Epithelial cell of proximal tubule (primary cell): ENCODE measurements at places on chromosomes 12 and 14. TPM values are rescaled to one million over a fixed set of nuclear protein-coding genes. Genes with fewer than 3 reads are reported as not detected.

Gene CD27
- total RNA-seq = not detected in 2 replicates

Gene AMHR2
- total RNA-seq = not detected in 2 replicates

DNA sequence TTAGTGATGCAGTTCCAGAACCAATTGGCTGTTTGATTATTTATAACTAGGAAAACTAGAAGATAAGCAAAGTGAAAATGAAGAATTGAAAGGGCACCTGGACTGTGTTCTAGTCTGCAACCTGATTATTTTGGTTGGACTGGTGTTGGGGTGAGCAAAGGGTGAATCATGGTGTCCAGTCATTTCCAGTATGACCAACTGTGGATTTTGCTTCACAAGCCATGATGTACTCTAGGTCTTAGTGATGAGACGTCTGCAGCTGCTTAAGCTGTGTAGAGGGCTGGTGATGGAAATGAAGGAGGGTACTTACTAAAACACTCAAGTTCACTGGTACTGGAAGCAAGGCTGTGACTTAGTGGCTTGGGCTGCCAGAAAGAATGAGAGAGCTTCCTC, 193.2 kb upstream of the FRMD6 start:
- DNase-seq = no peak

- DNase-seq = no peak
These were observed 18.9 kb downstream of the C2CD5 start for GRCh38 chr12:22525426-22525825.

GRCh38 chr12:123761841-123762714, at the start of gene DNAH10:
TSS of gene DNAH10 (plus strand) at chr12:123762301. CDS start at chr12:123762337, 36 bp downstream.
- DNase-seq = no peak

GRCh38 chr12:53558631-53559030, 51.3 kb upstream of the NPFF start:
- no peak for DNase-seq

Gene BICDL1
- total RNA-seq = 4.6 and 7.0 TPM in 2 replicates

Gene EEF1AKMT3
- 4.2 and 11.2 TPM in 2 replicates for total RNA-seq

DNA sequence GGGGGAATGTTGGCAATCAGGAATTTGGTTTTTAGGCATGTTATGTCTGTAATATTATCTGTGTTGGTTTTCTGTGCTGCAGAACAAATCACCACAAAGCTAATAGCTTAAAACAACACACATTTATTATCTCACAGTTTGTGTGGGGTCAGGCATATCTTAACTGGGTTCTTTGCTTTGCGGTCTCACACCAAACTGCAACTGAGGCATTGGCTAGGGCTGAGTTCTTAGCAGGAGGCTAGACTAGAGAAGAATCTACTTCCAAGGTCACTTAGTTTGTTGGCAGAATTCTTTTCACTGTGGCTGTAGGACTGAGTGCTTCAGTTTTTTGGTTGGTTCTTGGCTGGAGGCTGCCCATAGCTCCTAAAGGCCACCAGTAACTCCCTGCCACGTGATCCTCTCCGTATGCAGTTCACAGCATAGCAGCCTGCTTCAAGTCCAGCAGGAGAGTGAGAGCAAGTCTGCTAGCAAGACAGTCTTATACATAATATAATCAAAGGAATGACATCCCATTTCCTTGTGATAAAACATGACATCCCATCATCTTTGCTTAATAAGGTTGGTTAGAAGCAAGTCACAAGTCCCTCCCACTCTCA, 21.6 kb downstream of the ATF1 start:
- DNase-seq = no peak

Gene LMNTD1
- not detected in 2 replicates for total RNA-seq

Gene DAO
- total RNA-seq = not detected in 2 replicates

Gene LRRC10
- total RNA-seq = not detected in 2 replicates

Gene CISTR
- not detected in 2 replicates for total RNA-seq

Gene LGMN
- 35.7 and 63.5 TPM in 2 replicates for total RNA-seq

GRCh38 chr12:19285793-19286448, 153.4 kb upstream of the AEBP2 start:
- no peak for DNase-seq

GRCh38 chr14:54774824-54775223, 127.8 kb downstream of the GCH1 start:
- no peak for DNase-seq

DNA sequence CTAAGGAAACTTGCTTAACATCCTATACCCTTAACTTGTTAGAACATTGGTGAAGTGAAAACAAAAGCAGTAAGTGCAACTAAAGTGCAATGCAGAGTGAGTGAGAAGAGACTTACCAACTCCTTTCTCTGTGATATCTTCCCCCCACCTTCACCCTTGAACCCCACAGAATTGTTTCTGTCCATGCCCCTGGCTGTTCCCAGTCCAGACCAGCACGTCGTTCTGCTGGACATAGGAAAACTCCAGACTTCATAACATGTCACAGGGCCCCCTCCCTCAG, 91.9 kb downstream of the DAD1 start:
- no peak for DNase-seq

DNA sequence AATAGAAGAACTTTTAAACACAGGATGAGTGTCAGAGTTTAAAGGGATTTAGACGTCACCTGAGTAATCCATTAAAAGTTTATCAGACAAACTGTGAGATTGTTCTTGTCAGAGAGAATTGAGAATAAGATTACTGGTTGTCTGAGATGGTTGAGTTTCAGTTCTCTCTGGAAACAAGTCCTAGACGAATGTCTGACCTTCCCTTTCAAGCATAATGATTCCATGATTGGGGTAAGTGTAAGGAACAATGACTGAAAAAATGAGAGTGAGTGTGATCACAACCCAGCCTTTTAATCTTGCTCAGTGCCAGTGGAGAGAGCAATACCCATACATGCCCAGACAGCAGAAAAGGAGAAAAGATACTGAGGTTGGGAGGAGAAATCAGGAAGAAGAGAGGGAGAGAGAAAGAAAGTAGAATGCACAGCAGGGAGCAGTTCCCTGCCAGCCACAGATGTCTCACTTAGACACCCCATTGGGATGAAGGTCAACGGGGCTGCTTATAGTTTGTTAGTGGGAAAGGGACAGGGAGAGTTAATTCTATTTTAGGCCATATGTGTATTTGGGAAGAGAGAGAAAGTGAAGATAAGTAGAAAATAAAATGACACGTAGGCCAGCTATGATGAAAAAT, 4.3 kb downstream of the GRIP1 start:
- no peak for DNase-seq

DNA sequence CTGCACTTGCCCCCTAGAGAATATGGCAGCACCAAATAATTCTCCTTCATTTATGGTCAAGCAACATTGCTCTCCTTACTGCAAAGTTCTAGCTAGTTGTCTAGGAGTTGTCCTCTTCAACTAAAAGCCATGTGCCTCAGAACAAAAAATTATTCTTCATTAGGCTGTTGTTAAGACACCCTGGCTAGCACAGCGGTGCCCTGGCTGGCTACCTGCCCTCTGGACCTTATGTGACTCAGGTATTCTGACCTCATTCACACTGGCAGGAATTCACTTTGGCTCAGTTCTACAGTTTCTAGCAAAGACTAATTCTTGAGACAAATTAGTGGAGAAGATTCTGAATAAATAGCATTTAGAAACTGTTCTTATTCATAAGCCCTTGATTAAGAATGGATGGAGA, 224.4 kb upstream of the KRR1 start:
- DNase-seq = no peak

- DNase-seq = no peak
These were observed 62.3 kb upstream of the EGLN3 start for GRCh38 chr14:34012978-34013720.

Gene P2RX2
- not detected in 2 replicates for total RNA-seq

DNA sequence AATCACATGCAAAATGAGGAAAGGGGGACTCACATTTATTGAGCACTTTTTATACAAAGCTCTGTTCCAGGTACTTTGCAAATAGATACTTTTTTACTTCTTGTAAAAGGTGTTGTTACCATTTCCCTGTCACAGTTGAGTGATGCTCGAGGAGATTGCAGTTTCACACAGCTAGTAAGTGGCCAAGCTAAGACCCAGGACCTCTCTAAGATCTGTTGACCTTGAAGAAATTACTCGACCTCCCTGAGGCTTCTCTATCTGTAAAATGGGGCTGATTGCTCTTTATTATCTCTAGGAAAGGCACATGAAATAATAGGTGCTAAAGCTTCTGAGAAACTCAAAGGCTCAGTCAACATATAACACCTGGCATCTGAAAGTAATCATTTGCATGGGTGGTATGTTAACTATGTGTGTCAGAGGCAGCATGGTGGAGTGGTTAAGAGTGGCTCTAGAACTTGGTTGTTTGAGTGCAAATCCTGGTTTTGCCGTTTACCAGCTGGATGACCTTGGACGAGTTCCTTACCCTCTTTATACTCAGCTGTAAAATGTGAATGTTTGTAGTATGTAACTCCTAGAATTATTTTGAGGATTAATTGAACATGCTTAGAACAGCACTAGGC, 41.5 kb downstream of the IFT81 start:
- DNase-seq = no peak

DNA sequence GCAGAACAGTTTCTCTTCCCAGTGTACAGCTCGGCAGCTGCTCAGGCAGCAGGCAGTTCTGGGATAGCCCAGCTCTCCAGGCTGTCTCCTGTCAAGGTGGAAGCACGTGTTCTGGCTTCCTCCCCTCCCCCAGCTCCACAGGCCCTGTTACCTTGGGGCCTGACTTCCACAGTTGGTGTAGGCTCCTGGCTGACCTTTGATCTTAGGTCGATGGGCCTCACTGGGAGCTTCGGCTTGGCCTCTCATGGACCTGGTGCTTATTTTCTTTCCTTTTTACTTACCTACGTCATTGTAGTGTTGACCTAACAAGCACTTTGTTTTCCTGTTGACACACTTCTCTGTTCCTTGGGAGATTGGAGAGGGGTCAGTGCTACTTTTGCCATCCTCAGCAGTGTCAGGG, 17.0 kb downstream of the DLST start:
- no peak for DNase-seq

Gene PCED1B
- total RNA-seq = 3.1 and 9.0 TPM in 2 replicates

DNA sequence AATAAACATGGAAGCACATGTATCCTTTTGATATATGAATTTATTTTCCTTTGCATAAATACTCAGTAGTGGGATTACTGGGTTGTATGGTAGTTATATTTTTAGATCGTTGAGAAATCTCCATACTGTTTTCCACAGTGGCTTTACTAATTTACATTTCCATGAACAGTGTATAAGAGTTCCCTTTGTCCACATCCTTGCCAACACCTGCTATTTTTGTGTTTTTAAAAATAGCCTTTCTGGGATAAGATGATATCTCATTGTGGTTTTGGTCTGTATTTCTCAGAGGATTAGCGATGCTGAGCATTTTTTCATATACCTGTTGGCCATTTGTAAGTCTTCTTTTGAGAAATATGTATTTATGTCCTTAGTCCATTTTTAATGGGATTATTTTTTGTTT, 329.2 kb upstream of the KITLG start:
- no peak for DNase-seq

DNA sequence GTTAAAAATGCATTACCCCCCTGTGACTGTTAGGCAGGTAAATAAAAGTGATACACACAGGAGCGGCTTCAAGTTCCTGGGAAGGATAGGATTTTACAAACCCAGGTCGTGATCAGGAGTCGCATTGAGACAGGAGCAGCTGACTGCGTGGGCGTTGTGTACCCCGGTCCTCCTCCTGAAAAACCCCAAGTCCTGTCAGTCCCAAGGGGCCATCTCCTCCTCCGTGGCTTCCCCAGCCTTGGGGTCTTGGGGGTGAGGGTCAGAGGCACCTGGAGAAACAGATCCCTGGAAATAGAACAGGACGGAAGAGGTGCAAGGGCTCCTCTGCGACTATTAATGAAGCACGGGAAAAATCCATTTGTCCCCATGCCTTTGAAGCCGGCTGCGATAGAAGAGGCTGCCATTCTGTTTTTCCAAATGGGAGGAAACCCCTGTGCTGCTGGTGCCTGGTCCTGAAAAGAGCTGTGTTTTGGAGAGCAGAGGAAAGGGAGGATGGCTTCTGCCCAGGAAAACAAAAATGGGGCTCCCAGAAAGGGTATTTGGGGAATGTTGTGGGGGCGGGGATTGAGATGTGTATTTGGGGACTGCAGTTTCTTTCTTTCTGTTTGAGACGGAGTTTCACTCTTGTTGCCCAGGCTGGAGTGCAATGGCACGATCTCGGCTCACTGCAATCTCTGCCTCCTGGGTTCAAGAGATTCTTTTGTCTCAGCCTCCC, 143.1 kb downstream of the ZNF664 start:
- DNase-seq = no peak

GRCh38 chr12:47741340-47741703, 16.0 kb upstream of the ENDOU start:
- no peak for DNase-seq

Gene OR6C2
- not detected in 2 replicates for total RNA-seq
